ENCODE measurements at places on chromosomes 16 and 17.
A peak's percentile ranks its signal among the peaks of the same experiment; 100 is the strongest.

GRCh38 chr17:40518401-40519088 lies 17.1 kb upstream of the TNS4 start:
- DNase-seq: no peak

GRCh38 chr17:73211745-73212144 lies 18.9 kb downstream of the COG1 start:
- DNase-seq: peak; percentile 72

- no peak for DNase-seq
Observed at GRCh38 chr17:7130621-7131422, 16.2 kb upstream of the ASGR2 start.

- no peak for DNase-seq
Observed at GRCh38 chr16:74954763-74955162, 30.2 kb downstream of the WDR59 start.

DNA sequence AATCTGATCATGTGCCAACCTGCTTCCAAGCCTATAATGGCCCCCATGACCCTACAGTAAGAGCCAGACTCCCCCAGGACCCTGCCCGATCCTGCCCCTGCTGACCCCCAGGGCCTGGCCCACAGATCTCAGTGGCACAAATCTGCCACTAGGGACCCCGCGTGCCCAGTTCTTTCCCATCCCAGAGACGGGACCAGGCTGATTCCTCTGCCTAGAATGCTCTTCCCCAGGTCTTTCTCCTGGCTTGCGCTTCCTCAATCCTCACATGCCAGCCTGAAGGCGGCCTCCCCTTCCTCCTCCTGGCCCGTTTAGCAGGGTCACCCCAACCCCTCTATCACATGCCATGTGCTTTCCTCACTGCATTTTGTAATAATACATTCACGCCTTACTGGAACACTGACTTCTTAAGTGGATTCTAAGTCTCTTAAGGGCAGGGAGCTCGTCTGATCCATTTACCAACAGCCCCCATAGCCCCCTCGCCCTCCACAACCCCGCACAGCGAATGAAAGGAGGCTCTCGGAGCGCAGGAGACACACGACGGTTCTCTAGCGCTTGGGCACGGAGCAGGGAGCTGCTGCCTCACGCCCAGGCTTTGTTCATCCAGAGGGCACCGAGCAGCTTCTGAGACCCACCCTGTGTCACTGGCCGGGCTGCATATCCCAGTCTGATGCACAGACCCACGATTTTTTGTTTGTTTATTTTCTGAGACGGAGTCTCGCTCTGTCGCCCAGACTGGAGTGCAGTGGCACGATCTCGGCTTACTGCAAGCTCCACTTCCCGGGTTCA lies 1.2 kb downstream of the TRIM65 start:
- DNase-seq: no peak

DNA sequence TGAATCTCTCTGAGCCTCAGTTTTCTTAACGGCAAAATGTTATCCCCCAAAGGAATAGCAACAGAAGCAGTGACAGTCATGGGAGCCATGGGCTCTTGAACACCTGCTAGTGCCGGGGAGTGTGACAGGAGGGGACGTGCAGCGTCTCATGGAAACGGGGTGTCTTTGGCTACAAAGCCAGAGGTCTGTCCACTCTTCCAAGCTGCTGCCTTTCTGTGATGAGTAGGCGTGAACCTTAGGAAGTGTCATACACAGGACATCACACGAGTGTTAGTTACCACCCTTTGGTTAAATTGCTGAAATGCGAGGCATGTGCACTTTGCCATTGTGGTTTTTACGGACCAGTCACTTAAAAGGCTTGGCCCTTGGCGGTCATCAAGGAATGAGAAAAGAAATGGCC lies 93.4 kb downstream of the IRF8 start:
- no peak for DNase-seq

DNA sequence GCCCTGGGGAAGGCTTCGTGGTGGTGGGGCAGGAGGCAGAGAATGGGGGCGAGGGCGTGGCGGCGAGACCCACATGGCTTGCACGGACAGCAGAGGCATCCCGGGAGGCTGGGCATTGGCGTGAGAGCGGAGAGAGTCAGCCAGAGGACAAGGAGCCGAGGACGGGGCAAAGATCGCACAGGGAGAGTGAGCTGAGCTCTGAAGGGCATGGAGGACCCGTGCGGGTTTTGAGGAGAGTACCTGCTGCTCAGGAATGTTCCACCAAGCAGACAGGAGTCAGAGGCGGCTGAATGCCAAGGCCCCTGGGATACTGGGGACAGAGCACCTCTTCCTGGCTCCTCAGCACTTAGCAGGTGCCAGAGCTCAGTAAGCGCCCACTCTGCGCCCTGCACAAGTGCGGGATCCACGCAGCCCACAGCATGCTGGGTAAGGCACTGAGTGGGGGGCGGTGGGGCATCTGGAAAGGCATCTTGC lies 47.8 kb downstream of the ARHGAP27 start:
- DNase-seq: no peak

- no peak for DNase-seq
Observed at GRCh38 chr17:75640556-75641119, 7.4 kb downstream of the SMIM5 start.

DNA sequence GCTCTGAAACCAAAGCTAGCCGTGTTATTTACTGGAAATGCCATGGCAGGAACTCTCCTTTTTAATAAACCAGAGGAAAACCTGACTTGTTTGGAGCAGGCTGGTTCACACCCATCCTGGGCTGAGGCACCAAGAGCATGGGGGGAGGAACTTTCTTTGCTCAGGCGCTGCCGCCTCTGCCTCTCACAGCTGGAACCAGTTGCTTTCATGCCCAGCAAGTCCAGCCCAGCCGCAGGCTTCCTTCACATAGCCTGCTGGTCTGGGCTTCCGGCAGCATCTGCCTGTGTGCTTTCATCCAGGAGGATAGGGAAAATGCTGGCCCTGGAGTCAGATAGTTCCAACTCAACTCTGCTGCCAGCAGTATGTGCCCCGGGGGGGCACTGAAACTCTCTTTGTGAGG lies 88.1 kb upstream of the ASIC2 start:
- no peak for DNase-seq

DNA sequence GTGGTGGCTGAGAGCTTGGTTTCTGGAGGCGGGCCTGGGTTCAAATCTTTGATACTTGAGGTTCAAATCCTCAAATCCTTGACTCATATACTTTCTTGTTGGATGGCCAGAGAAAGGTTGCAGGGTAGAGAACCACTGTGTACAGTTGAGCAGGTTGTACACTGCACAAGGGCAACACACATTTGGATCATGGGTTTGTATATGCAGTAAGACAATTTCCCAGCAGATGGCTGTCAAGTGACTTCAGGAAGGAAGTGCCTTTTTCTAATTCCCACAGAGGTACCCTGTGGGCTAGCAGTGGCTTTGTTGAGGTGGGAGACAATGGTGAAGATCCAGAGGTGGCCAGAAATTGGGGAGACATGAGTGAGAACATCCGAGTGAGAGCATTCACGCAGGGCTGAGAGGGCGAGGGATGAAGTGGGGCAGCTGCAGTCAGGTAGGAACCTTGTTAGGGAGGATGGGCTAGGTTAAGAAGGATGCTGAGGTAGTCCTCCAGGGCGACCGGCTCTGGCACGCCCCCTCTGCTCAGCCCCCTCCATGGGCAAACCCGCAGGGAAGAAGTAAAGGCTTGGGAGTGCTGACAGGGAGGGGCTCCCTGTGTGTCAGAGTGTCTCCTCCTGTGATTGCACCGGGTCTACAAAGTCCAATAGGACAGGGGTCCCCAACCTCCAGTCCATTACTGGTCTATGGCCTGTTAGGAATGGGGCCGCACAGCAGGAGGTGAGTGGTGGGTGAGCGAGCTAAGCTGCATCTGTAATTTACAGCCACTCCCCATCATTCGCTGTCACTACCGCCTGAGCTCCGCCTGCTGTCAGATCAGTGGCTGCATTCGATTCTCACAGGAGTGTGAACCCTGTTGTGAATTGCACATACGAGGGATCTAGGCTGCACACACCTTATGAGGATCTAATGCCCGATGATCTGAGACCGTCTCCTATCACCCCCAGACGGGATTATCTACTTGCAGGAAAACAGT lies 2.7 kb downstream of the C16orf89 start:
- no peak for DNase-seq

- no peak for DNase-seq
Observed at GRCh38 chr16:53142823-53143568, 88.2 kb downstream of the CHD9 start.

- no peak for DNase-seq
Observed at GRCh38 chr17:80613732-80614071, 69.1 kb downstream of the RPTOR start.

DNA sequence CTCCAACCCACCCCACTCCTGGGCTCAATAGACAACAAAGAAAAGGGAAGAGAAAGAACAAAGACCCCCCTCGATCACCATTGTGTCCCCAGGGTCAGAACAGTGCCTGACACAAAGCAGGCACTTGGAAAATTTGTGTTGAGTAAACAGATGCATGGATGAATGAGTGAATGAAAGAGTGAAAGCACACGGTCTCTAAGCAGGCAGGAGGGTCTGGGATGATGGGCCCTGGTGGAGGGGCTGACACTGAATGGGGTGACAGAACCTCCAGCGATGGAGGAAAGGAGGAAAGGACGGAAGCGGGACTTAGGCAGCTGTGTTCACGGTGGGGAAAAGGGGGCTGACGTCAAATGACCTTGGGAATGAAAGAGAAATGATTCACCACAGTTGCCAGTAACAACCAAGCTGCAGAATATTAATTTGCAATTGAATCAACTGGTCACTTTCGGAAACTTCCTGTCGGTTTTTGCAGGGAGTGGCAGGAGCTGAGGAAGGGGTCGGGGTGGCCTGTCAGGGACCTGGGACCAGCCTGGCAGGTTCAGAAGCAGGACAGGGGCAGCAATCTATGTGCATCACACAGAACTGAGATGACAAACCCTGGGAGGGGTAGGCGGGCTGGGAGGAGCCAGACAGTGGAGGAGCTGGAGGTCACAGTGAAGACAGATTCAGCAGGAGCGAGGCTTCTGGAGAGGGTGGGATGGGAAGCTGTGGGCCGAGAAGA lies 6.7 kb upstream of the GAST start:
- DNase-seq: no peak

DNA sequence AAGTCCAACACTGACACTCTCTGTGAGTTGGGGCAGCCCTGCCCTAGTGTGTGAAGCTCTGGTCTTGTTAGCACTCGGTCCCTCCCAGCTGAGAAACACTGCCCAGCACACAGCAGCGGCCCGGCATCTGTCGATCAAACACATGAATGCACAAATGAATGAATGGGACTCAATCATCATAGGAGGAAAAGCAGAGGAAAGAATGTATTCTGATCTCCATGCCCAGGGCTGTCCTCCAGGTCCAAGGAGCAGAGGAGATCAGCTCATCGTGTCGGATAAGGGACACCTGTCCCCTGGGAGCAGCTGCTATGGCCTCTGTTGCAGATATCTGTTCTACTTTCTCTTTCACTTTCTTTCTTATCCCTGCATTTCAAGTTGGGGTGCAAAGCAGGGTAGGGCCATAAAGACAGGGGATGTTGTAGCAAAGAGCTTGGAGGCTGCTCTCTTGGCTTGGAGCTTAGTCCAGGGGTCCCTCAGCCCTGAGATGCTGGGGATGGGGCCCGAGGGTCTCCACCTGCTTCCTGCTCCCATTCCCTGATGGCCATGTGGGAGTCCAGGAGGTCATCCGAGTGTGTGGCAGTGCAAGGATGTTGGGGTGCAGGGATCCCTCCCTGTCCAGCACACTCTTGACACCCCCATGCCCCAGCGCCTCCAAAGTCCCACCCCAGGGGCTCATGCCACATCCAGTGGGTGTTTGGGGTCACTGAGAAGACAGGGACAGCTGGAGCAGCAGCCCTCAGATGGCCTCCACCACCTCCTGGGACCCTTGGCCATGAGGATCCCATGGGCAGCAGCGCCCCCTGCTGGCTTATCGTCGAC lies 88.2 kb downstream of the IRF8 start:
- DNase-seq: peak; percentile 87

DNA sequence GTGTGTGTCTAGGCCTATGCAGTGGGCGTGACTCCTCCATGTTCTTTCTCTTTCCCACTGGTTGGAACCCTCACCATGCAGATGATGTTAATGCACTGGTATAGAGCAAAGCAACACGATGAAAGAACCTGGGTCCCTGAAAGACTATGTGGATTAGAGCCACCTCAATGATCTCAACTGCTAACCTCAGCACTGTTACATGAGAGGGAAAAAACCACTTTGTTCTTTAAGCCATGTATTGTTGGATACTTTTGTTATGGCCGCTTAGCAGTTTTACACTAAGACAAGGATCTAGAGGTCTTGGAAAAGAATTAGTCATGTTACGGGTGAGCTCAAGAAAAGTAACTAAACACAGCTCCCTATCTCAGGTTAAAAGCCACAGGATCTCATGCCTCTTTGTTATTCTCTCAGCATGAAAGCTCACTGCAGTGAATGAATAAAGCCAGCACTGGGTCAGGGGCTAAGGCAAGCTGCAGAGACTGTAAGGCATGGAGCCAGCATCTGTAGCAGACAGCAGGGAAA lies 56.6 kb upstream of the RBBP6 start:
- DNase-seq: no peak

- no peak for DNase-seq
Observed at GRCh38 chr16:1293921-1294656, 15.3 kb upstream of the UBE2I start.

GRCh38 chr17:7744416-7744815 lies 26.9 kb downstream of the DNAH2 start:
- no peak for DNase-seq

GRCh38 chr16:85227946-85228862 lies 115.9 kb upstream of the CIBAR2 start:
- no peak for DNase-seq

DNA sequence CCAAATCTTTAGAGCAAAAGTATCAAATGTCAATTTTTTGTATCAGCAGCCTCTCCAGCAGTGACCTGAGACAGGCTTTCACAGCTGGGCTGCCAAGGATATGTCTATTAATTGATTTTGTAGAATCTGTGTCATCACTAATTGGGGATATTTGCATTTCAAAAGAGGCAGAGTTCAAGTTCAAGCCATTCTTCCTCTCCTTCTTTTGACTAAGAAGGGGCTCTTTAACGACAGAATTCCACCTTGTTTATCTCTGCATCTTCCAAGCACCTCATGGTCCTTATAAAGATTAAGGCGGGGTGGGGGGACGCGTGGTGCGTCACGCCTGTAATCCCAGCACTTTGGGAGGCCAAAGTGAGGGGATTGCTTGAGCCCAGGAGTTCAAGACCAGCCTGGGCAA lies 15.2 kb upstream of the BHLHA9 start:
- DNase-seq: no peak

DNA sequence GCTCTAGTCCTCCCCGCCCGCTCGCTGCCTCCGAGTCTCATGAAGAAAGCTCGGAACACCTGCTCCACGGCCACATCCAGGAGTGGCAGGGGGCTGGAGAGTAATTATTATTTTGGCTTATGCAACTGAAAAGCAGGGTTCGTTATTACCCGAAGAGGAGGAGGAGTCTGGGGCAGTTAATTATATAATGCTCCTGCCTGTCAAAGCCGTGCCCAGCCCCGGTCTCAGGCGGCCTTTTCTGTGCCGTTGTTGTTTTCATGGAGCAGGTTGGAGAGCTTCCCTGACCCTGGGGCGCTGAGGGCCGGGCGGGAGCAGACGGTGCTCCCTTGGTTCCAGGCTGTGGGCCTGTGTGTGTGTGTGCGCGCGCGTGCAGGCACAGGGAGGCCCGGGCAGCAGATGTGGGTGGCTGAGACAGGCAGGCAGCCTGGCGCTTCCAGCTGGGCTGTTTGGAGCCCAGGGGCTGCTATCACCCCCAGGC lies 2.4 kb downstream of the JPH3 start:
- no peak for DNase-seq
